Effector CD4-positive, alpha-beta T cell (primary cell): ENCODE measurements at places on chromosomes 5 and 9.

DNA sequence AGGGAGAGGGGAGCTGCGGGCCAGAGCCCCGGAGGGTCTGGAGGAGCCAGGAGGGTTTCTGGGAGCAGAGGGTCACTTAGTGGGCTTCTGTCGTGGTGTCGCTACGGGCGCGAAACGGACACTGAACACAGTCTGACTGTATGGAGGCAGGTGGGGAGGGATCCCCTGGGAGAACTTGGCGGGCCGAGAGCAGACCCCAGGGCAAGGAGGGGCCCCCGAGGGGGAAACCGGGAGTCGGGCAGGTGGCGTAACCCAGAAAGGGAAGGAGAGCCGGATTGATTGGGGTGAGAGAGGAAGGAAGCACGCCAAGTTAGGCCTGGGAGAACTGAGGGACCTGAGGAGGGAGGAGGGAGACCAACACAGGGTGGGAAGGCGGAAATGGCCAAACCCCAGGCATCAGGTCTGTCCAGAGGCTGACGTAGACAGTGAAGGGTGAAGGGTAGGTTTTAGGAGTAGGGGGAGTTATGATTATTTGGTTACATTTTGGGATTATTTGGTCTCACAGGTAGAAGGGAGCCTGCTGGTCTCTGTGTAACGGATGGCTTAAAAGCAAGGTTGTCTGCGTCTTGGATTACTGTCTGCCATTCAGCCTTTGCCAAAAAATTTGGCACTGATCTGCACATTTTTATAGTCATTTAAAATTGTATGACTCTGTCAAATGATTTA lies 3.3 kb upstream of the MSMP start:
- no peak for DNase-seq

- DNase-seq = no peak
Measured at GRCh38 chr5:79759436-79759835, 69.8 kb downstream of the CMYA5 start.

DNA sequence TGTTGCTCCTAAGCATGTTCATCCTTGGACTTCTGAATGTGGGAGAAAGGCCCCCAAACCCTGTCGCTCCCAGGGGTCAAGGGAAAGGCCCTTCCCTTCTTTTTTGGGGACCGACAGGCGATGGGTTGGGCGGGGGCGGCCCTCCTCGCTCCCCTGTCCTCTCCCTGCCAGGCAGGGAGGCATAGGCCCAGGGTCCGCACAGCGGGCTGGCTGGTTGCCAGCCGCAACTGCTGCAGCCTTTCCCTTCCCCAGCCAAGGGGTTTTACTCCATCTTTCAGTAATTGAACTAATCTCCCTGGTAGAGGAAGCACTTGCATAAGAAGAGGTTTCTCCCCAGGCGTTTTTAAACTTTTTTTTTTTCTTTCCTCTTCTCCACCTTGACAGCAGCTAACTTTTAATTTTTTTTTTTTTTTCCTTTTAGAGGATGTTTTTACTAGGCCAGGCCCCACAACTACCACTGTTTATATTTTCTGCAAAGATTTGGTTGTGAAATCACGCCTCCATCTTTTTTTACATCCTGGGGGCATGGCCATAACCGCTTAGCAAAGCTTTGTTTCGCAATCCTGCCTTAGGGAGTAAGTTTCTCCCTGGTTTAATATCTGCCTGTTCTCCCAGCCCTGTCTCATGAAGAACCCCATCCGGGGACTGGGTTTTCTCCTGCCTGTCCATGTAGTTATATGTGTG lies 216.9 kb upstream of the ZNF608 start:
- DNase-seq = no peak

DNA sequence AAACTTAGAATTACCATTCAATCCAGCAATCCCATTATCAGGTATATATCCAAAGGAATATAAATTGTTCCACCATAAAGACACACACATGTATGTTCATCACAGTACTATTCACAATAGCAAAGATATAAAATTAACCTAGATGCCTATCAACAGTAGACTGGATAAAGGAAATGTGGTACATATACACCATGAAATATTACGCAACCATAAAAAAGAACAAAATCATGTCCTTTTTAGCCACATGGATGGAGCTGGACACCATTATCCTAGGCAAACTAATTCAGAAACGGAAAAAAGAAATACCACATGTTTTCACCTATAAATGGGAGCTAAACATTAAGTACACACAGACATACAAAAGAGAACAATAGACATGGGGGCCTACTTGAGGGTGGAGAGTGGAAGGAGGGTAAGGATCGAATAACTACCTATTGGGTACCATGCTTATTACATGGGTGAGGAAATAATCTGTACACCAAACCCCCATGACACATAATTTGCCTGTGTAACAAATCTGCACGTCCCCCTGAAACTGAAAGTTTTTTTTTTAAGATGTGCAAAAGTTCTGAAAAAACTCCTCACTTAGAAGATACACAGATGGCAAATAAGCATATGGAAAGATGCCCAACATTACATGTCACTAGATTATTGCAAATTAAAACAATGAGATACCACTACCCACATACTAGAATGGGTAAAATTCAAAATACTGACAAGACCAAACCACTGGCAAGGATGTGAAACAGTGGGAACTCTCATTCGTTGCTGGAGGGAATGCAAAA lies 313.0 kb upstream of the CD180 start:
- DNase-seq = no peak

DNA sequence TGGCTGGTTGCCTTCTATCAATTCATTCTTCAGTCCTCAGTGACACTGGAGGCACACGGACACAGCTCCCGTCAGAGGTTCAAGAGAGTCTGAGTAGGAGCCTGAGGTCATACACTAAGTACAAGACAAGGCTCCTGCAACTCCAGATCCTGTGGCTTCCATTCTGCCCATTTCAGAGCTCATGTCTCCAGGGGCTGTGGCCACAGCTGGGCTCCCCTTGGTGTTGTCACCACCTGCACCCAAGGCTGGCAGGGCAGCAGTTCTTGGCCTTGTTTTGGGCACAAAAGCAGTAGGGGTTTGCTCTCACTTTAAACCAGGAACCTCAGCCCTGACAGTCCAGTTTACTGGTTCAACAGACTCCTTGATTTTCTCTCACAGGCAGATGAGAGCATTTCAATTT lies 189.6 kb downstream of the ICE1 start:
- no peak for DNase-seq

DNA sequence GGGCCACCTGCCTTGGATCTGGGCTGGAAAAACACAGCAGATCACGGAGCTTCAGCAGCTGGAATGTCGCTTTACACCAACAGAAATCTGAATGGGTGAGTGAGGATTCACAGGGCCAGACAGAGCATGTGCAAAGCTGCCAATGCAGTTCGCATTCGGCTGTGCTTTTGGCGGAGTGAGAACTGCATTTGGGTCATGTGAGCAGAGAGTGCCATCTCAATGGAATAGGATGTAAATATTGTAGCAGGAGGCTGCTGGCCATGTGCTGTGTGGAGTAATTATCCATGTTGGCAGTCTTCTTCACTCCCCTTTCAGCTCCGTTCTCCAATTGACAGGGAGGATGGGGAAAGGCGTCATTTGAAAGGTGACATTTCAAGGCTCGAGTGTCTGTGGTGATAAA lies at the start of gene ANKRD55:
Gene ANKRD55, minus strand, starts transcription at position 101 of the 400 bp plus-strand sequence. CDS start 417 bp downstream, outside the sequence.
- DNase-seq = no peak

DNA sequence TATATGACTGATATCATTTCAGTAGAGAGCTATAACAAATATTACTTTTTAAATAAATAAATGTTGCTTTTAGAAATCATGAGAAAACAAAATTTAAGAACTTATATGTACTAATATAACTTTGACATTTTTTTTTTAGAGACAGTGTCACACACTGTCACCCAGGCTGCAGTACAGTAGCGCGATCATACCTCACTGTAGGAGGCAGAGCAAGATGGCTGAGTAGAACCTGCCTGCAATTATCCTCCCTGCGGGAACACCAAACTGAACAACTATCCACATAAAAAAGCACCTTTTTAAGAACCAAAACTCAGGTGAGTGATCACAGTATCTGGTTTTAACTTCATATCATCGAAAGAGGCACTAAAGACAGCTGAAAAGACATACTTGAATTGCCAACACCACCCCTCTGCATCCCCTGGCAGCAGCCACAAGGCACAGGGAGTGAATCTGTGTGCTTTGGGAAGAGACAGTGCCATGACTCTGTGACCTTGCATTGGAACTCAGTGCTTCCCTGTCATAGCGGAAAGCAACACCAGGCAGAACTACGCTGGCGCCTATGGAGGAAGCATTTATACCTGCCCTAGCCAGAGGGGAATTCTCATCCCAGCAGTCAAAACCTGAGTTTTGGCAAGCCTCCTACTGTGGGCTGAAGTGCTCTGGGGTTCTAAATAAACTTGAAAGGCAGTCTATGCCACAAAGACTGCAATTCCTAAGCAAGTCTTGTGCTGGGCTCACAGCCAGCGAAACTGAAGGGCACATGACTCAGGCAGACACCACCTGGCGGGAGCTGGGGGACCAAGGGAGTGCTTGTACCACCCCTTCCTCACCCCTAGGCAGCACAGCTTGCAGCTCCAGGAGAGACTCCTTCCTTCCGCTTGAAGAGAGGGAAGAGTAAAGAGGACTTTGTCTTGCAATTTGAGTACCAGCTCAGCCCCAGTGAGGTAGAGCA lies 142.7 kb downstream of the FBXL17 start:
- DNase-seq = no peak

- no peak for DNase-seq
Measured at GRCh38 chr5:134445856-134446818, 34.5 kb upstream of the CDKN2AIPNL start.

DNA sequence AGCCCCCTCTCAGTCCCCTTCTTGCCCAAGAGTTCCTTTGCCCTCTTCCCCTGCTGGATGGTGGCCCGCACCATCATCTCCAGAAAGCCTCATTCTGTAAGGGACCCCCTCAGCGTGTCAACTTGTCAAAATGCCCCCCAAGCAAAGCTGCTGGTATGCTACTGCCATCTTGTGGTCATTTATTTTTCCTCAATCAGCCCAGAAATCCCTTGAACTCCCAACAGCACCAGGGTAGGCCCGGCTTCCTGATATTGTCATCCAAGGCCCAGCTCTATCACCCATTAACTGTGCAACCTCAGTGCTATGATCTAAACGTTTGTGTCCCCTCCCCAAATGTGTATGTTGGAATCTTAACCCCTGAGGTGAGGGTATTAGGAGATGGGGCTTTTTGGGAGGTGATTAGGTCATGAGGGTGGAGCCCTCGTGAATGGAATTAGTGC lies 53.2 kb upstream of the FBXW11 start:
- no peak for DNase-seq

DNA sequence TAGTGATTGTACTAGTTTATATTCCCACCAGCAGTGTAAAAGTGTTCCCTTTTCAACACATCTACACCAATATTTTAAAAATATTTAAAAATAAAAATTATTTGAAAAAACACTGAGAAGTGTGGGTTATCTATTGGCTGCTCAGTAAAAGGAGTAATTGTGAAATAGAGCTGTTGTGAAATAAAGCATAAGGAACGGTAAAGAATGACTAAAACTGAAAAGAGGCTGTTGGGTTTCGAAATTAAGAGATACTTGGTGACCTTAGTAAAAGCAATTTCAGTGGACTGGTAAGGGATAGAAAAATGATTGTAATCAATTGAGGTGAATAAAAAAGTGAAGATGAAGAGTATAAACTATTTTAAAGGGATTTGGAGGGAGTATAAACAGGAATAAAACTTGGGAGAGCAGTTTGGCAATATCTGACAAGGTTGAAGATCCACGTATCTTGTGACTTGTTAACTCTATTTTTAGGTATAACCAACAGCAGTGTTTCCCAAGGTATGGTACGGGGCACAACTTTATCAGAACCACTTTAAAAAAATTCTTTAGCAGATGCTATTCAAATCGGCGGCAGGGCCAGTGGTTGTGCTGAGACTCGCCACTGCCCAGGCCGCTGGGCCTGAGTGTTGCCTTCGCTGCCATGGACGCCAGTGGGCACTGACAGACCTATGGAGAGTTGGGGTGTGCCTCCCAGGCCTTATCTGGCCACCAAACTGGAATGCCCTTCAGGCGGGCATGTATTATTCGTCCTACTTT lies 63.3 kb downstream of the TMEM38B start:
- no peak for DNase-seq
